ENCODE measurements at places on chromosomes 7 and 10.

GRCh38 chr7:9013940-9014339 lies 580.5 kb downstream of the NXPH1 start:
- DNase-seq = no peak

- DNase-seq = no peak
These were observed 2.8 kb downstream of the GFRA1 start for GRCh38 chr10:116270126-116270770.

- DNase-seq = no peak
These were observed 241.1 kb upstream of the LRGUK start for GRCh38 chr7:133886086-133886485.

- no peak for DNase-seq
These were observed 386.1 kb downstream of the PLXDC2 start for GRCh38 chr10:20202337-20202736.

Data from CD4-positive, alpha-beta T cell treated with Interleukin-10 for 1 hour (primary cell).